HCT116 (cell line): ENCODE measurements at places on chromosomes 5 and 9.
A peak's percentile ranks its signal among the peaks of the same experiment; 100 is the strongest.

- DNase-seq, result no peak
These were observed 693.2 kb upstream of the FTMT start for GRCh38 chr5:121158451-121158850.

- no peak for DNase-seq
These were observed 240.4 kb downstream of the GLIS3 start for GRCh38 chr9:4059437-4059836.

DNA sequence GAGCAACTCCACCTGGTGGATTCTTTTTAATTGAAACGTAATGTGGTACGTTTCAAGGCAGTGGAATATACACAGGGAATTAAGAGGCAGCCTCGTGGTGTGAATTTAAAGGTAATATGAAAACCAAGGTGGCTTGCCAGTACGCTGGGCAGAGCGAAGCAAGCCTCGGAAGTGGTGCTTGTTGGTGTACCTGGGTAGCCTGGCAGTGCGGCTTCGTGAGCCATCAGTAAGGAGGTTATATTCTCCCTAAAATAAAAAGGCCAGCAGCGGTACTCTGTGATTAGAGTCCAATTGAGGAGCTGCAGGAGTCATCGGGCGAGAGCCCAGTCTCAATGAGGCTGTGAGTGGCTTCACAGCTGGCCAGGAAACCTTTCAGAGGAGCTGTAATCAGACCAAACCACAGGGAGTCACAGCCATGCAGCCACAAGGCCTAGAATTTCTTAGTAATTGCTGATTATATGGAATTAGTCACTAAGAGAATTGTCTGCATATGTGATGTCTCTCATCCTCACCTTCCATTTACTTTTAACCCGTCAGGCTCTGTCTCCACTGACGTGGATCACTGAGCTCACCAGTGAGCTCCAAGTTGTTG, 57.7 kb downstream of the DCP2 start:
- no peak for DNase-seq

DNA sequence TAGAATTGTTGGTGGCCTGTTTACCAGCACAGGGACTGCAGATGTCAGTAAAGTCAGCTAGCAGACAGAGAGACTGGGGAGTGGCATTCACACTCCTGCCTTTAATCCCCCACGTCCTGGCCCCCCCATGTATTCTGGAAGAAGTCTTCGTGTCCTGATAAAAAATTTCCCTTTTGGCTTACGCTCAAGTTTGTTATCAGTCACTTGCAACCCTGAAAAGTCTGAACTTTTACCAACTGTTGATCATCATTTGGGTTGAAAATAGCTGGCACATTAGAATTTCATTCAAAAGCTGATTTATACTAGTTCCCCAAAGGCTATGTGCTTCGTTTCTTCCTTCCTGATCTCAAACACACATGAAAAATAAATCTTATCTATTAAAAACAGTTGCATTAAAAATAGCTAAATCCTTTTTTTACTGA, 5.8 kb upstream of the CRHBP start:
- DNase-seq, result no peak

GRCh38 chr5:54804086-54804485, 181.3 kb downstream of the ESM1 start:
- no peak for DNase-seq

DNA sequence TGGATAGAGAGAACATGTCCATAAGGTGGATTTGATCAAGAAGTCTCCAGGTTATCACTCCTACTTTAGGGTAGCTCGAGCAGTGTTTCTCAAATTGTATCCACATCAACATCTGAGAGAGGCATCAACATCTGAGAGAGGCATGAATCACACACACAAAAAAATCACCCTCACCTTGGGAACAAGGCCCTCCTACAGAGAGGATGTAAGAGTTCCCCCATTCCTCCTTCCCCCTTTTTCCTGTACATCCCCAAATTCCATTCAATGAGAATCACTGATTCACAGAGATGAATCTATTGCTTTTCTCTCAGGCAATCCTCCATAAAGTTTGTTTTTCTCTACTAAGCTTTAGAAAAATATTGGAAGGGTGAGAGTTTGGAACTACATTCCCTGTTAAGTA, 233.4 kb upstream of the CDH6 start:
- DNase-seq, result no peak

DNA sequence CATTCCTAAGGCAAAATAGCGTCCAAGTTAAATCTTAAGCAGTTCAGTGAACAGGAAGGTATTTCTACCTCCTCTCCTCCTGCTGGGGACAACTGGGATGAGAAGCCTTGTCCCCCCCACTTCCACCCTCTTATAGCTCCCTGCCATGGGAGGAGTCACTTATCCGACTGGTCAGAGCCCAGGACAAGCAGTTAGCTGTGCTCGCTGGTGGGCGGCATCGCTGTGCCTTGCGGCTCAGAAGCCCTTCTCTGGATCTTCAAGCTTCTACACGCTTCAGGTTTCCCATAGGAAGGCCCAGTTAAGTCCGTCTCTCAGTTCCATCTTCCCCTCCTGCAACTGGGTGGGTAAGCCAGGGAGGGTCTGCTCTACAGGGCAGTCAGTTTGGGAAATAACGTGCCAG, 77.2 kb downstream of the PAX5 start:
- no peak for DNase-seq

- peak; percentile 48 for DNase-seq
These were observed 59.0 kb downstream of the MAT2B start for GRCh38 chr5:163564321-163564938.
